Stimulated activated CD4-positive, alpha-beta T cell treated with anti-CD3 and anti-CD28 coated beads, Interleukin-1b, Interleukin-23, amount 100 ng/mL, for 24 hours (primary cell): ENCODE measurements at places on chromosomes 3 and 15.

- no peak for DNase-seq
Measured at GRCh38 chr15:67068710-67069400, 3.5 kb downstream of the SMAD3 start.

- no peak for DNase-seq
Measured at GRCh38 chr15:80464951-80465625, 60.9 kb downstream of the ARNT2 start.

GRCh38 chr15:33547876-33548275 lies 237.1 kb downstream of the RYR3 start:
- DNase-seq, result no peak

- DNase-seq, result no peak
Measured at GRCh38 chr3:124144035-124144814, 152.3 kb upstream of the ROPN1 start.

- no peak for DNase-seq
Measured at GRCh38 chr15:66007663-66008262, 138.5 kb downstream of the RAB11A start.

- no peak for DNase-seq
Measured at GRCh38 chr3:65883613-65884012, 155.1 kb downstream of the MAGI1 start.

DNA sequence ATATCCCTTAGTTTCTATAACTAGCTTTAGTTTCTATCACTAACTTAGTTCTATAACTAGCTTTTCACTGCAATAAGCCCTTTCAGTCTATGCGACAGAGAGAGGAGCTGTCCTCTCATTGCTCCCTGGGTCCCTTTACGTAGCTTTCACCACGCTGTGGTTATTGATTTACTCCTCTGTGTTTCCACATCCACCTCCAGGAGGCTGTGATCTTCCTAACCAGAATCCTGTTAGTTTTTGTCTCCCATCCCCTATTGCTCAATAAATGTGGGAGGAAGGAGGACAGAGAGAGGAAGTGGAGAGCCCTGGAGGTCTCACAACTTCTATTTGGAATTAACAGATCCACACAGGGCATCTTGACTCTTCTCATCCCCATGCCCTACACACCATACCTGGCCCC lies 1036.1 kb downstream of the MCTP2 start:
- no peak for DNase-seq

GRCh38 chr3:84073664-84074063 lies 885.1 kb upstream of the CADM2 start:
- no peak for DNase-seq

DNA sequence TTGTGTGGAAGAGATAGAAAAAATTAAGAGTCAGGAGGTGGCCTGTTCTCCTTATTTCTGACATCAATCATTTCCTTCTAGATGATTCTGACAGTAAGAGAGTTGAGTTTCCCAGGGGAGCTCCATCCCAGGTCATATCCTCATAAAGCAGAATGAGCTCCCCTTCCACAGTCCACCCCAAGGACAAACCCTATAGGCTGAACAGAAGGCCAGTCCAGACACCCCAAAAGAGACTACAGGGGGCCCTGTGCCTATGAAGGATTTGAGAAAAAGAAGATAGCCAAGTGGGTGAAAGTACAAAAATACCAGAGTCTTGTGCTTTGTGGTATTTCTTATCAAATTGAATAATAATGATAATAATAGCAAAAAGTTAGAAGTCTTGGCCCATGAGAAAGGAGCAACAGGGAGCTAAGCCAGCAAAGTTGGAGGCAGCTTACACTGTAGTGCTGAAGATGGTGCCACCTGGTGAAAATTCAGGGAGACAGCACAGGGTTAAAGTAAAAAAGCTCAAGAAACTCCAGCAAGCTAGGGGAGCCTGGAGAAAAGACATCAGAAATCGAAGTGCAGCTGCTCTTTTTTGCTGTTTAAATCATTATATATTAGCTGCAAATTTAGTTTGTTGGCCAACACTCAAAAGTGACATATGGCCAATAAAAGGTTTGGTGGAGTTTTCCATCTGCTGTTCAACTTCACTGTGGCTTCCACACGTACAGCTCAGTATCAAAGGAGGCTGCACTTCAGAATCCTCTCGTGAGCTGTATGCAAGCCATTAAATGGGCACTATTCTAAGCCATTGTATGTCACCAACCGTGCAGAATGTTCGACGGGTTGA lies 35.8 kb upstream of the SLC24A5 start:
- DNase-seq, result no peak

DNA sequence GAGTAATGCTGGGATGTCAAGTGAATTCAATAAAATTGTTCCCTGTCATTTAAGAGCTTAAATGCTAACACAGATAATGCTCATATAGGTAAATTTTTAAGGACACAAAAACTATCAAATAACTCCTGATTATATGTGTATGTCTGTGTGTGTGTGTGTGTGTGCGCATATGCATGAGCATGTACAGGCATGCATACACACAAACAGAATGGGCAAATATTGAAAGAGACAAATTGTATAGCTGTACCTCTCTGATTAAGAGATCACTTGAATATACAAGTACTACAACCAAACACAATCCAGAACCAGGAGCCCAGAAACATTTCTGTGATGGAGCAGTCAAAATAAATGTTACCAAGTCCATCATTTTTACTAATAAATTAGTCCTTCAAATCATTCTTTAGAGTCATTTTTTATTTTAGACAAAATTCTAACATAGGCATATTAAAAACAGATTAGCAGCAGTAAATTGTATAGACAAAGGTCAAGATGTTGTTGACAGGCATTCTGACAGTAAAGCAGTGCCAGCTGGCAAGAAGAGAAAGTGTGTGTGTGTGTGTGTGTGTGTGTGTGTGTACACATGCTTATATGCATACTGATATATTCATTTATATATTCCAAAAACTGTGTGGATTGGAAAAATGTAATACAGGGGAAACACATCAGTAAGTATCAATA lies 145.3 kb downstream of the CD47 start:
- no peak for DNase-seq

DNA sequence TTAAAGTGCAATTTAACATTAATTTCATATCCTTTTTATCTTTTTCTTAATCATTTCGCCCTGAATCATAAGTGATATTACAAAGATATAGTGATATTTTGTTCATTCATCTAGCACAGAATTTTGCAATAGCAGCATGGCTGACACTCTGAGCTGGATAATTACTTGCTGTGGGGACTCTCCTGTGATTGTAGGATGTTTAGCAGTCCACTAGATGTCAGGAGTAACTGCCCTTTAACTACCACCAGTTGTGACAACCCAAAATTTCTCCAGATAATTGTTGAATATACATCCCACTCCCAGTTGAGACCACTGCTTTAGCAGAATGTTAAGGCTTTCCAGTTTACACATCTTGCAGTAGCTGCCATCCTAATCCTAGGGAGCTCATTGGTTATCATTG lies 196.8 kb upstream of the MBNL1 start:
- no peak for DNase-seq

- DNase-seq, result peak; percentile 6
Measured at GRCh38 chr3:156674911-156675829, 780 bp downstream of the TIPARP start.

GRCh38 chr3:193701953-193702635 lies 109.1 kb downstream of the OPA1 start:
- no peak for DNase-seq

GRCh38 chr3:127194601-127195187 lies 1.8 kb downstream of the PRR23E start:
- DNase-seq, result no peak

- DNase-seq, result no peak
Measured at GRCh38 chr3:106349191-106349881, 480.5 kb upstream of the CBLB start.

- no peak for DNase-seq
Measured at GRCh38 chr3:41716471-41716870, 245.4 kb downstream of the ULK4 start.

DNA sequence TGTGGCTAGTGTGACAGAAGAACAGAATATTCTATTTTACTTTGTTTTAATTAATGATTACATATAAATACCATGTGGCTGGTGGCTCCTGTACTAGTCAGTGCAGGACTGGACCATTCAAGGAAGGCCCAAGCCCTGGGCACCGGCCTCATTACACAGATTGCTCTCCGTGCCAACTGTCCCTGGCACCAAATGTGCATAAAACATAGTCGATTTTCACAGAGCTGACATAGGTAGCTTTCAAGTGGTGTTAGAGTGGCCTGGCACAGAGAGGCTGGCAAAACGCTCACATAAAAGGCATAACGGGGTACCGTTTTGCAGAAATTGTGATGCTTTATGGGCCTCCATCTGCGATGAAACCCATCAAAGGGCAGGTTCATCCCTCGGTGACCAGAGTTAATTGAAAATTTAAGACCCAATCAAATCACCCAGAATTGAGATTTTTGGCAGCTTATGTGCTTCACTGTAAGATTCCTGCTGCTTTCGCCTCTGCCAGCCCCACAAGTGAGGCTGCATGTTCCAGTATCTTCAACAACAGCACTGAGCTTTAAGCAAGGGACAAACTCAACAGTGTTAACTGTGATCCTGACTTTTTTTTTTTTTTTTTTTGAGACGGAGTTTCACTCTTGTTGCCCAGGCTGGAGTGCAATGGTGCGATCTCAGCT lies 25.9 kb downstream of the RFTN1 start:
- DNase-seq, result no peak

DNA sequence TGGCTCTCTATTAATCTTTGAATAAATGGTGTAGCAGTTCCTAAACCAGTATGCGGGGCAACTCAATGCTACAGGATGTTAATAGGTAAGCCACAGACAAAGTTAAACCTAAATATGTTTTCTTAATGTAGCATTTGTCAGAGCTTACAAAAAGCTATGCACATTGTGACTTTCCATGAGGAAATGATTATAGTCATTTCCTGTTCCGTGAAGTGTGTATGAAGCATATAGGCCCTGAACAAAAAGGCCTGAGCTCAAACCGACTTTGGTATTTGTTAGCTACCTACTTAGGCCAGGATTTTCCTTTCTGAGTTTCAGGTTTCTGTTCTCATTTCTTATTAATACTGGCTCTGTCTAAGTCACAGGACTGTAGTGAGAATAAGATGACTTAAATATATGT lies 14.2 kb downstream of the ZNF80 start:
- no peak for DNase-seq

- no peak for DNase-seq
Measured at GRCh38 chr15:77658304-77658703, 25.6 kb upstream of the LINGO1 start.

DNA sequence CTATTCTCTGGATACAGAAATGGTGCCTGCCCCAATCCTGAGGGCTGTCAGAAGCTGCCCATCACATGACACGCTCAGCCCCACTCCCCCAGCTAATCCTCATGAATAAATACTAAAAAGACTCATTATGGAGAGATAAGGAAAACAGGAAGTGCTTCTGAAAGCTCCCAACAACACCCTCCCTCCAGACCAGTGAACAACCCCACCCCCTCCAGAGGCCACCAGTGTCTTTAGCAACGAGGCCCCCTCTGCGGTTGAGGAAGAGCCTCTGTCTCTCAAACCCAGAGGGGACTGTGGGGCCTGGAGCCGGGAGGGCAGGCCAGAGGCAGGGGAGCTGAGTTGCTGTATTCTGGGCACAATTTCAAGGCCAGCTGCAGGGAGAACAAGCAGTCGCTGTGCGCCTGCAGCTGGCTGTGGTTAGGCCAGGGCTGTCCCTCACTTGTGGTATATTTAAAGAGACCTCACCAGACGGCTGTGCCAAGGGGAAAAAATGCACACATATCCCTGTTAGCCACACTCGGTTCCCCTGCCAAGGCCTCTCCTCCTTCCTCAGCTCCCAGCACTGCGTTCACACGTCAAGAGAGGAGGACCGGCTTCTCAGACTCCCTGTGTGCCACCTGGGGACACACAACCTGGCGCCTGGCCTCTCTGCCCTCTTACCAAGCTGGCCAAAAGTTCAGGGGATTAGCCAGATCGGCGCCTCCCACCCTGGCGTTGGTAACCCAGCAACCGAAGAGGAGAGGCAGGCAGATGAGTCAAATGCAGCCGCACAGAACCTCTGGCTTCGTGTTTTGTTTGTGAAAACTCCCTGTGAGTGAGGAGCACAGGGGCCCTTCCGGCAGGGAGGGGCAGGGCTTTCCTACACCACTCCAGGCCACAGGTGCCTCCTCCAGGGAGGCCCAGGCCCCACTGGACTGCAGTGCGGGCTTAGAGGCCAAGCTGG lies 101.2 kb upstream of the ETV5 start:
- no peak for DNase-seq

DNA sequence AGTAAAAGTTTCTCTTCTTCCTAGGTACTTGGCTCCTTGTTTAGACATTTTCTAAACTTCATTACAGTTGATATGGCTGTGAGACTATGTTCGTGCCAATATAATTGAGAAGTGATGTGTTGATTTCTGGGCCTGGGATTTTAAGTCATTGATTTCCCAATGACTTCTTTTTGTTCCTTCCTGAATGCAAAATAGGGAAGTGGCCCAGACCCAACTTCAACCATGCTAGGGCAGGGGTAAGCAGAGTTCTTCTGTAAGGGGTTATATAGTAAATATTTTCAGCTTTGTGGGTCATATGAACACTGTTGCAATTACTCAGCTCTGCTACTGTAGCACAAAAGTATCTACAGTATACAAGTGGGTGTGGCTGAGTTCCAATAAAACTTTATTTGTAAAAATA lies 320.1 kb upstream of the WNT5A start:
- no peak for DNase-seq

- no peak for DNase-seq
Measured at GRCh38 chr15:91776104-91776503, 77.4 kb upstream of the SLCO3A1 start.

- no peak for DNase-seq
Measured at GRCh38 chr3:162073422-162073975, 576.9 kb downstream of the OTOL1 start.

GRCh38 chr3:10495003-10495402 lies 10.4 kb downstream of the ATP2B2 start:
- no peak for DNase-seq

GRCh38 chr3:13348661-13349396 lies 71.3 kb downstream of the NUP210 start:
- no peak for DNase-seq

GRCh38 chr3:77040926-77041722 lies 1.2 kb downstream of the ROBO2 start:
- no peak for DNase-seq

GRCh38 chr3:49803465-49804140 lies 542 bp downstream of the INKA1 start:
- no peak for DNase-seq

DNA sequence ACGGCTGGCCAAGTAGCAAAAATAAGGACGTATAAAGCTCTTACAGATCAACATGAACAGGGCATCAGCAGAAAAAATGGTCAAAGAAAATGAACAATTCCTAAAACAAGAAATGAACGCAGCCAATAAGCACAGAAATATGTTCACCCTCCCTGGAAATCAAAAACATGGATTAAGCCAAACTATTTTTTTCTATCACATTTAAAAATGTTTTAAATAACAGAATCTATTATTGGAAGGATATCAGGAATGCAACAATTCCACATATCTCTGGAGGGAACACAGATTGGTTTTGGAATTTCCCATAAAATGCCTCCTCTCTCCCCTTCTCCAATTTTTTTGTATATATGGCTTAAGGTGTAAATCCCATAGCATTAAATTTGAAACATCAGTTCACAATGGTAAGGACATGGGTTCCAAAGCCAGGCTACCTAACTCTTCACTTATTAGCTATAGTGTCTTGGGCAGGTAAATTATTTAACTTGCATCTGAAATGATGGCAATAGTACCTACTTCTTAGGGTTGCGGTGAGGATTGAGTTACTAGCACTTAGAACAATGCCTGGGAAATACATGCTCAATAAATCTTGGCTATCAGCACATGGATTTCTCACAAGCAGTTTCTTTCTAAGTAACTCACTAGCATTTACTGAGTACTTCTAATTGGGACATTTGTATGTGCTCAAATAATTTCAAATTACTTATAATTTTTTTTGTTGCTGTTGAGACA lies 10.1 kb downstream of the UACA start:
- no peak for DNase-seq
